ENCODE measurements at places on chromosomes 13 and 19. TPM values are rescaled to one million over a fixed set of nuclear protein-coding genes. Genes with fewer than 3 reads are reported as not detected.

The ANGPTL4 gene
- 123 TPM for total RNA-seq

The TNNT1 gene
- total RNA-seq, result 0.96 TPM

The VSTM2B gene
- total RNA-seq, result 1.1 TPM

The GJB2 gene
- total RNA-seq, result 0.61 TPM

The PDX1 gene
- not detected for total RNA-seq

The NMRK2 gene
- total RNA-seq, result 0.36 TPM

The NTF4 gene
- not detected for total RNA-seq

The LGALS4 gene
- 3.1 TPM for total RNA-seq

The TEX101 gene
- total RNA-seq, result not detected

The YIF1B gene
- 37.8 TPM for total RNA-seq

The LILRA1 gene
- 1.1 TPM for total RNA-seq

GRCh38 chr19:17720440-17720839, 1.2 kb downstream of the MAP1S start:
- H3K4me3 ChIP-seq, result peak overlapping the region; percentile 74
- H3K27ac ChIP-seq, result no peak overlapping the region
- no peaks in the 10 kb centered on the region for H3K36me3 ChIP-seq
- no peak for DNase-seq
- no peaks in the 10 kb centered on the region for H3K27me3 ChIP-seq

GRCh38 chr13:49791315-49791710, 1.2 kb downstream of the KPNA3 start:
- no peaks in the 10 kb centered on the region for H3K27me3 ChIP-seq
- H3K36me3 ChIP-seq, result no peaks in the 10 kb centered on the region
- H3K4me1 ChIP-seq, result peaks cover 16% of the 10 kb centered on the region
- peak overlapping the region; percentile 90 for H3K4me3 ChIP-seq
- H3K27ac ChIP-seq, result peak overlapping the region; percentile 96
- no peak for DNase-seq

DNA sequence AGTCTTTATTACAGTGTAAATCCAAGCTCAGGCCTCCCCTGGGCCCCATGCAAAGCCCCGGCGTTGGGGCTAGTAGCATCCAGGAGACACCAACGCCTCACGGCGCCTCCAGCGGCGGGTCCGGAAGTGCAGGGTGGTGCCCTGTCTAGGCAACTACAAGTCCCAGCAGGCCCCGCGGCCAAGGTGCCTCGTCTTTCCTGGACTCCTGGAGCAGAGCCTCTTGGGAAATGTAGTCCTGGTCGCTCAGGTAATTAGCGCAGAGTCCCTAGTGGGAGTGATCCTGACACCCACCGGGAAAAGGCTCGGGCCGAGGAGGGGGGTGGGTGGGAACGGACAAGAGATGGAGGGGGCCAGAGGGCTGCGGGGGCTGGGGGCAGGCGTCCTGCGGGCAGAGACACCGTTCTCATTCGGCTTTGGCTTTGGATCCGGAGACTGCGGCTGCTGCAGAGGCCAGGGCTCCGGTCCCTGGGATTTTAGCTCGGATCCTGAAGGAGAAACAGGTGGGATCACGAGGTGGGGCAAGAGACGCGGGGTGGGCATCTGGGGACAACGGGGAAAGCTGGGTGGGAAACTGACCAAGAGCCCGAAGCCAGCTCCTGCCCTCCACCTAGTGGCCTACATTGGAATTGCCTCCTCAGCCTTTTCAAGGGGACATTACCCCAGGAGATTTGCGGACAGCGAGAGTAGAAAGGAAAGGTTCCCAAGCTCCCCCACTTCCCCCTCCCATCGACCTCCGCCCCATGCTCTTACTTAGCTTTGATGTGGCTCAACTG, 11.4 kb downstream of the RTN2 start:
- no peaks in the 10 kb centered on the region for H3K27me3 ChIP-seq
- no peaks in the 10 kb centered on the region for H3K4me1 ChIP-seq
- DNase-seq, result peak; percentile 99
- peak overlapping the region; percentile 73 for H3K4me3 ChIP-seq
- no peaks in the 10 kb centered on the region for H3K36me3 ChIP-seq

DNA sequence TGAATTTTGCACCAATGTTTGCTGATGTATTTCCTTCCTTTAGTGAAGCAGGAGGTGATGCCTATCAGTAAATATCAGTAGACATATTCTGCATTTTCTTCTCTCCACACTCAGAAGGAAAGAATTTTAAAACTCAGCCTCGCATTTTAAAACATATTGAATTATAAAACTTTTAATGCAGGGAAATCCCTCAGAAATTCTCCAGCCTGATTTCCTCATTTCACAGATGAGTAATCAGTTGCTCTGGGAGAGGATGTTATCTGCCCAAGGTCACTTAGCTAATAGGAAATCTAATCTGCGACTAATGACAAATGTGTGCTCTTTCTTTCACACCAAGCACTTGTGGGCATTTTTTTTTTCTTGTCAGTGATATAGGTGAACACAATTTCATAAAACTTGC, 320.6 kb downstream of the ITGBL1 start:
- peaks cover 8% of the 10 kb centered on the region for H3K4me1 ChIP-seq
- H3K36me3 ChIP-seq, result no peaks in the 10 kb centered on the region
- H3K27ac ChIP-seq, result no peak overlapping the region
- H3K27me3 ChIP-seq, result no peaks in the 10 kb centered on the region
- DNase-seq, result no peak

GRCh38 chr19:33040994-33041827, 23.5 kb downstream of the RHPN2 start:
- H3K27me3 ChIP-seq, result no peaks in the 10 kb centered on the region
- H3K4me1 ChIP-seq, result no peaks in the 10 kb centered on the region
- H3K36me3 ChIP-seq, result no peaks in the 10 kb centered on the region
- DNase-seq, result no peak
- no peak overlapping the region for H3K27ac ChIP-seq

DNA sequence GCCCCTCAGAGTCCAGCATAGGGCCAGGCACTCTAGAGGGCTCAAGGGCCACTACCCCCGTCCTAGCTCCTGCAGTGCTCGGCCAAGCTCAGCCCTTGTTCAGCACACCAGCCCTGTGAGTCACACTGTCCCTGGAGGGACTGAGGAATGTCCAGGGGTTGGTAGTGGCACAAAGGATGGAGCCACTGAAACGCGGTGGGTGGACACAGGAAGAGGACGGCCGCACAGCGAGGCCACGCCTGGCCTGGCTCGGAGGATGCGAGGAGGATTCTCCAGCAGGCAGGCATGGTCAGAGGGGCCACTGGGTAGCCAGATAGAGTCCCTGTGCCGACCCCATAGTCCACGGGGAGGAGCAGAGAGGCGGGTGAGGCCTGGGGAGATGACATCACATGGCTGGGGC, 45.7 kb downstream of the C1QTNF9 start:
- H3K4me1 ChIP-seq, result no peaks in the 10 kb centered on the region
- no peak for DNase-seq
- no peak overlapping the region for H3K4me3 ChIP-seq
- no peaks in the 10 kb centered on the region for H3K27me3 ChIP-seq

GRCh38 chr19:11539495-11540365, 1.1 kb downstream of the CNN1 start:
- DNase-seq, result no peak
- peaks cover 6% of the 10 kb centered on the region for H3K4me1 ChIP-seq
- H3K36me3 ChIP-seq, result no peaks in the 10 kb centered on the region
- H3K4me3 ChIP-seq, result no peak overlapping the region
- H3K27ac ChIP-seq, result no peak overlapping the region

DNA sequence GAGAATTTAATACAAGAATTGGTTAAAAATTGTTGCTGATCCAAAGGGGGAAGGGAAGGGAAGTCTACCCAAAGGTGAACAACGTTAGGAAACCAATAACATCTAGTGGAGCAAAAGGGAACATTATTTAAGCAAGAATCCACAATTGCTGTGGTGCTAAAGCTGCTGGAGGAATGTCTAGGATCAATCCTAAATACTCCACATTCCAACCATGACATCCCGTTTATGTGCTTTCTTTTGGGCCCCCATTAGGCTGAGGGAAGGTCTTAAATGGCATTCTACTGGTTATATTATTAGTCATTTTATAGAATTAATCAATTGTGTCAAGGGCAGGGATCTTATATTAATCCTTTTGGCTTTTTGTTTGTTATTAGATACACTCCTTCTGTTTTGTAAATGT, 39.9 kb upstream of the VWA8 start:
- H3K36me3 ChIP-seq, result no peaks in the 10 kb centered on the region
- no peak overlapping the region for H3K27ac ChIP-seq
- H3K27me3 ChIP-seq, result no peaks in the 10 kb centered on the region
- no peak for DNase-seq
- no peak overlapping the region for H3K4me3 ChIP-seq

- peaks cover 12% of the 10 kb centered on the region for H3K27me3 ChIP-seq
- H3K36me3 ChIP-seq, result no peaks in the 10 kb centered on the region
- no peaks in the 10 kb centered on the region for H3K4me1 ChIP-seq
- no peak for DNase-seq
These were observed 14.4 kb upstream of the GARIN5A start for GRCh38 chr19:50490991-50491472.

- DNase-seq, result no peak
- H3K27ac ChIP-seq, result no peak overlapping the region
- no peaks in the 10 kb centered on the region for H3K36me3 ChIP-seq
- no peaks in the 10 kb centered on the region for H3K4me1 ChIP-seq
- H3K4me3 ChIP-seq, result no peak overlapping the region
These were observed 376.4 kb downstream of the GPC6 start for GRCh38 chr13:93603043-93603442.

DNA sequence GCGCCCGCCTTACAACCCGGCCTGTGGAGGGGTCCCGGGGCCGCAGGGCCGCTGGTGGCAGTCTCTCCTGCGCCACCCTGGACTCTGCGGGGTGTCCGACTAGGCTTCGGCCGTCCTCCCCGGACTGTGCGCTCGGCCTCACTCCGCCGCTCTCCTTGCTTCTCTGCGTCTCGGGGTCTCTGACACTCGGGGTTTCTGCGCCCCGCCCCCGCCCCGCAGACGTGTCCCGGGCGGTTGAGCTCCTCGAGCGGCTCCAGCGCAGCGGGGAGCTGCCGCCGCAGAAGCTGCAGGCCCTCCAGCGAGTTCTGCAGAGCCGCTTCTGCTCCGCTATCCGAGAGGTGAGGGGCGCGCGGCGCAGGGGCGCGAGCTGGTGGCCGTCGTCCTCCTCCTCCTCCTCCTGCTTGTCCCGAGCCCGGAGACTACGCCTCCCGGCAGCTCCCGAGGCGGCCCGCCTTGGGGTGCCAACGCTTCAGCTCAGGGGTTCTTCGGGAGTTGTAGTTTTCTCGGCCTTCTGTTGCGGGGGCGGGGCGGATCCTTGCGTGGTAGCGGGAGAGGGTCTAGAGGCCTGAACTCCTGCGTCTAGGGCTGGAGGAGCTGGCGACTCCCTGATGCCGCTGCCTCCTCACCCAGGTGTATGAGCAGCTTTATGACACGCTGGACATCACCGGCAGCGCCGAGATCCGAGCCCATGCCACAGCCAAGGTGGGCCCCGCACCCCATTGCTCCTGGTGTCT, 627 bp downstream of the LIN7B start:
- H3K27me3 ChIP-seq, result no peaks in the 10 kb centered on the region
- no peaks in the 10 kb centered on the region for H3K36me3 ChIP-seq
- H3K4me3 ChIP-seq, result peak overlapping the region; percentile 74
- DNase-seq, result peak; percentile 82
- H3K27ac ChIP-seq, result no peak overlapping the region
- peaks cover 23% of the 10 kb centered on the region for H3K4me1 ChIP-seq

GRCh38 chr13:27306364-27306763, 35.7 kb downstream of the RASL11A start:
- no peak overlapping the region for H3K27ac ChIP-seq
- H3K4me3 ChIP-seq, result no peak overlapping the region
- H3K27me3 ChIP-seq, result no peaks in the 10 kb centered on the region
- H3K4me1 ChIP-seq, result no peaks in the 10 kb centered on the region
- H3K36me3 ChIP-seq, result no peaks in the 10 kb centered on the region

DNA sequence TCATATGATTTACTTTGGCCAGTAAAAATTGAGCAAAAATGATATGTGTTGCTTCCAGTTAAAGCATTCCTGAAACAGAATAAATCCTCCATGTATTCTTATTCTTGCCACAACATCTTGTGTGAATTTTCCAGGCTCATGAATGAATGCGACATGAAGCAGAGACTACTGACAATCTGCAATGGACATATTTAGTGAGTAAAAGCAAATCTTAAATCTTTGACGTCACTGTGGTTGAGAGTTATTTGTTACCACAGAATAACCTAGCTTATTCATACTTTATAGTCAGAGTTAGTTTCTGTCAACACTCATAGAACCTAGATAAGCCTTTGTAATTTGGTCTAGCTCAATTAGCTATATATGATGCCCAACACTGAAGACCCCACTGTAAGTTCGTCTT, 1443.1 kb downstream of the PCDH9 start:
- no peaks in the 10 kb centered on the region for H3K4me1 ChIP-seq
- H3K36me3 ChIP-seq, result no peaks in the 10 kb centered on the region
- H3K4me3 ChIP-seq, result no peak overlapping the region
- H3K27ac ChIP-seq, result no peak overlapping the region
- no peaks in the 10 kb centered on the region for H3K27me3 ChIP-seq
- no peak for DNase-seq

DNA sequence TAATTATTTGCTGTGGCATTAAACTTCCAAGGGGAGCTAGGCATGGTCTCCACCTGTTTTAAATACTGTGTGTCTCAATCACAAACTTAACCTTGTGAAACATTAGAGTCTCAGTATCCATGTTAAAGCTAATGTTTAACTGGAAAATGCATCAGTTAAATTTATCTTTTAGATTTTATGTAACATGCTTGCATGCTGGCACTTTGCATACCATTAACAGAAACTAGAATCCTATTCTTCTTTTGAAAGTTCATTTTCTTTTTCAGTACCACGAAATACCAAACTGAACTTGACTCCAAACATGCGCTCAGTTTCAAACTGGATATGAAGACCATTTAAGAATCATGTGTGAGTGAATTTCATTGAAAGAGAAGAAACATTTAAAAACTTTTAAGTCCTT, 328.9 kb upstream of the SLC10A2 start:
- H3K36me3 ChIP-seq, result no peaks in the 10 kb centered on the region
- no peak overlapping the region for H3K27ac ChIP-seq
- no peak for DNase-seq
- no peaks in the 10 kb centered on the region for H3K4me1 ChIP-seq
- no peaks in the 10 kb centered on the region for H3K27me3 ChIP-seq
- no peak overlapping the region for H3K4me3 ChIP-seq

- H3K36me3 ChIP-seq, result no peaks in the 10 kb centered on the region
- no peaks in the 10 kb centered on the region for H3K4me1 ChIP-seq
- no peak overlapping the region for H3K27ac ChIP-seq
- no peak overlapping the region for H3K4me3 ChIP-seq
- H3K27me3 ChIP-seq, result no peaks in the 10 kb centered on the region
- no peak for DNase-seq
These were observed 41.4 kb downstream of the NLRP12 start for GRCh38 chr19:53782698-53783097.

DNA sequence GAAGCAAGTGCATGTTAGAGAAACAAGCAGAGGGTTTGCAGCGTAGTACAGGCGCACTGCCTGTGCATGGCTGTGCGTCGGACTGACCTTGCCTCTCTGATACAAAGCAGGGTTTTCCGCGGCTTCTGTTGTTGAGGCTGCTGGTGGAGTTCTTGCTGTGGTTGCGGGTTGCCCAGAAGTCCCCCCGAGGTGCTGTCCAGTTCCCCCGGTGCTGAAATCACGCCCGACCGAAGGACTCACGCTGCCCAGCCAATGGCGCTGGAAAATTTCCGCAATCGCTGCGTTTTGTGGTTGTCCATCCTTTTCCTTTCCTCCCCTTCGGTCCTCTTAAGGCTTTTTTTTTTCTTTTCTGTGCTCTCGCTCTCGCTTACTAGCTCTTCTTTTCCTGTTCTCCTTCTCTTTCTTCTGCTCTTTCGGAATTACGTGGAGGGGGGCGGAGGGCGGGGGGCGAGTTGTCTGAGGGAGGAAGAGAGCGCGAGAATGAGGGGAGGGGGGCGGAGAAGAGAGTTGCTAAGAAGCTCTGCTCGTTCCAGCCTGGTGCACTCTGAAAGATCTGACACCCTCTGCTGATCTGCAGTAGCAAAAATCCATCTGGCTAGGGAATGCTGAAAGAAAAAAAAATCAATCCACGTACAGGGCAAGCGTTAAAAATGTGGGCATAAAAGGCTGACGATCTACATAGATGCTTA, at the start of gene SLITRK1:
SLITRK1 (minus strand) TSS at position 558 of the 689 bp plus-strand sequence. CDS start 967 bp downstream, outside the sequence.
- H3K27ac ChIP-seq, result no peak within 1 kb of the TSS
- H3K36me3 ChIP-seq, result no peaks in the 10 kb centered on the region
- H3K27me3 ChIP-seq, result peaks cover 38% of the 10 kb centered on the region
- H3K4me3 ChIP-seq, result no peak within 1 kb of the TSS
